Stimulated activated CD8-positive, alpha-beta memory T cell treated with anti-CD3 and anti-CD28 coated beads, Interleukin-7, amount 100 ng/mL, for 48 hours (primary cell): ENCODE measurements at places on chromosomes 5 and 9.

DNA sequence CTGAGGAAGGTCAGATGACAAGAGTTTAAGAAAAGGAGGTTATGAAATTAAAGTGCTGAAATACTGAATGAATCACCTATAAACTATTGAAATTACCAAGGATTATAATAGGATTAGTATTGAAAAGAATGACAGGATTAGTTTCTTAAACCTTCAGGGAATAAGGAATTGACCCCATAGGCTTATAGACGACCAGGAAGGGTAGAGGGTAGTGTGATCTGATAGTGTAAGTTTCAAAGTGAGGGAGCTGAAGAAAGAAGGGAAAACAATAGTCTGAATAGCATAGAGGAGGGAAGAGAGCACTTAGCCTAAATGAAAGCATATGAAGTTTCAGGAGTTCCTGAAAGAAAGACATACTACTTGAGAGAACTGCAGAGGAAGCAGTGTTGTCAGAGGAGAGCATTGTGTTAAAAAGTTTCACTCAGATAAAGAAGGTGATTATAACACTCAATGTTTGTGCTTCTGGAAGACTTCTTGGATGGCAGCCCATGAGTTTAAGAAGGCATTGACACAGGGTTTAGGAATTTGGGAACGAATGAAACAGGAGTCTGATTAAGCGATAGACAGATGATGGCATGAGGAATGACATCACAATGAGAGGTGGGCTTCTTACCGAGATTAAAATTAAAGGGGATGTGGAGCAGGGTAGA, 557.9 kb upstream of the GRAMD2B start:
- DNase-seq = no peak

DNA sequence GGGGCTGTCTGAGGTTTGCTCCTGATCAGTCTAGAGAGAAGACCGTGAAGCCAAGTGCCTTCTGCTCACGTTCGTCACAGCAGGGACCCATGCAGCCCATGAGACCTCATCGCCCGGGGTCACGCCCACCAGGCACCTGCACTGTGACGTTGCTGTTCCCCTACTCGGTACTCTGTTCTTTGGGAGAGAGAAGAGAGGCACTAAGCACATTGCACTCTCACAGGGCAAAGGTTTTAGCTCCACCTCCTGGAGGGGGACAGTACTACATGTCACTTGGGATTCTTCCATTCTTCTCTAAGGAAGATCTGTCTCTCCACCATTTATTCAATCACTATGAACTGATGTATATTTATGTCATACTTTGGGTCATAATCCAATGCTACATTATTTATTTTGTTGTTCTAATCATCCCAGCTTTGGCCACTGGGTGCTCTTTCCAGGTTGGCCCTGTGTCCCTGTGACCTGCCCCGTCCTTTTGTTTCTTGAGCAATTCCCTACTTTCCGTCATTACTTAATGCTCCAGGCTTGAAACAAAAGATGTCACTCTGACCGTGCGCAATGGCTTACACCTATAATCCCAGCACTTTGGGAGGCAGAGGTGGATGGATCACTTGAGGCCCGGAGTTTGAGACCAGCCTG, 31.4 kb upstream of the BRD3 start:
- DNase-seq = no peak

GRCh38 chr5:880816-881550, 11.6 kb downstream of the BRD9 start:
- no peak for DNase-seq

DNA sequence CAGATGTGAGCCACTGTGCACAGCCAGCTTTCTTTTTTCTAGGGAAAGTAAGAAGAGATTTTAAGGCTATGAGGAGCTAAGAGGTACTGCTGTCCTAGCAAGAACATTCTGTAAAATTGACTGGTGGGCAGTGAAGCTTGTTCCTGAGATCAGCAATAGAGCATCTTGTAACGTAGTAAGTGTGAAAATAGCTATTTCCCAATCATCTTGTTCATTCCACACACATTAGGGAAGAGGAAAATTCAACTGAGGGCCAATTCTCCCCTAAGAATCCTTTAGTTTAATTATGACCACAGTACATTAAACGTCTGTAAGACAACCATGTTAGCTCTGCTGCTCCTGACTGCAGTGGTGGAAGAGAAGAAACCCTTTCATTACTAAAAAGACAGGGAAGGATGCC, 246.2 kb downstream of the EFNA5 start:
- DNase-seq = no peak

DNA sequence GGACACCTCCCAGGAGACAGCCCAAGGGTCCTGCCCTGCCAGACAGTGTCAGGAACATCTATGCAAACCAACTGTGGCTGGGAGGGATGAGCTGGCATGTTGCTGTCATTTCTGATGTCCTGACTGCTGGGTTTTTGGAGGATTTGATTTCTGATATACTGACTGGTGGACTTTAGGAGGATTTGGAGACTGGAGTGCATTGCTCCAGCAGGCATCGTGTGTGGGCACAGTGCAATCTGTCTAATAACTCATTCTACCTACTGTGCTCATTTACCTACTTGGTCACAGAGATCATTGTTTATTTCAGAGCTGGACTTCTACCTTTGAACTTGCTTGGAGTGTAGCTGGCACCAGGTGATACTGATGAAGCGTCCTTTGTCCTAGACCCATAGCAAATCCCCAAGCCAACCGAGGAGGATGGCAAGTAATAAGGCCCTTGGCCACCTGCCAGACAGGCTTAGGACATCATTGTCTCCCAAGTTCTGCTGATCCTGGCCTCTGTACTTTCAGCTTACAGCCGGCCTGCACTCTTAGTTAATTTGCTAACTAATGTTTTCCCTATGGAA, 124.3 kb upstream of the ICE1 start:
- no peak for DNase-seq
